Brain microvascular endothelial cell (primary cell): ENCODE measurements at places on chromosomes 7 and 10.
A peak's percentile ranks its signal among the peaks of the same experiment; 100 is the strongest.

DNA sequence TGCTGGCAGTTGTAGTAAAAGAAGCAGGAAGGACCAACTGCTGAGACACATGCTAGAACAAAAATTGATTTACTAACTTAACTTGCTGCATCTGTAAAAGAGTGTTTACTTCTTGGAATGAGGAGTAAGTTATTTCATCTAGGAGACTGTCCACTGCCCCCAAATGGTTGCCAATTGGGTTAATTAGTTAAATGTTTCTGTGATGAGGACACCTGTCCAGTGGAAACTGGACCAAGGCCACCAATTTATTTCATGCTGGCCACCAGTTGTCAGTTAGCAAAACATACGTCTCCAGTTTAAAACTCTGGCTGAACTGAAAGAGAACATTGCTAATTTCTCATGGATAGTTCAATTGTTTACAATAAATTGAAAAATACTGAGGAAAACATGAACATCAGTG lies 191.7 kb downstream of the PPP1R9A start:
- no peak for DNase-seq

DNA sequence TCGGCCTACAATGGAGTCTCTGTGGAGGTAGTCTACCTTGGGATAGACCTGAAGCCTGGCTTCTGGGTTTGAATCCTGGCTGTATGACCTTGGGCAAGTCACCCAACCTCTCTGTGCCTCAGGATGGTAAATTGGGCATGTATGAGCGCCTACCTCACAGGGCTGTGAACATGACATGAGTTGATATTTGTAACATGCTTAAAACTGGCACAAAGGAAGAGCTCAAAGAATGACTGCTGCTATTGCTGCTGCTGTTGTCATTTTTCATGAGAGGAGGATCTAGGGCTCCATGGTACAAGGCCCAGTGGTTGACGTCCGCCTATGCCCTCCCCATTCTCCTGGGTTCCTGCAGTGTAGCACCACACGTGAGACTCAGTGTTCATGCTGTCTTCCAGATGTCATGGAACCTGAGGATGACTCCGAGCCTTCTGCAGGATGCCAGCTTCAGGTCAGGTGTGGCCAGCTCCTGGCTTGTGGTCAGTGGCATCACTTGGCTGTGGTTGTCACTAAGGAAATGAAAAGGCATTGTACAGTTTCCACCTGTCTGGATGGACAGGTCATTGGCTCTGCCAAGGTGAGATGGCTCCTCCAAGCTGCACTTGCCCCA lies 95.0 kb downstream of the WDFY4 start:
- DNase-seq = no peak

DNA sequence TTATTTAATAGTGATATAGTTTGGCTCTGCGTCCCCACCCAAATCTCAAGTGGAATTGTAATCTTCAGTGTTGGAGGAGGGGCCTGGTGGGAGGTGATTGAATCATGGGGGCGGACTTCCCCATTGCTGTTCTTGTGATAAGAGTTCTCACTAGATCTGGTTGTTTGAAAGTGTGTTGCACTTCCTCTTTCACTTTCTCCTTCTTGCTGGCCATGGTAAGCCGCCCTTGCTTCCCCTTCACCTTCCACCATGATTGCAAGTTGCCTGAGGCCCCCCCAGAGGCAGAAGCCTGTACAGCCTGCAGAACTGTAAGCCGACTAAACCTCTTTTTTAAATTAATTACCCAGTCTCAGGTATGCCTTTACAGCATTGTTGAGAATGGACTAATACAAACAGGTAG lies 101.4 kb downstream of the MTPAP start:
- no peak for DNase-seq

- DNase-seq = no peak
These were observed 21.1 kb downstream of the NCAPG2 start for GRCh38 chr7:158683541-158683940.

GRCh38 chr10:86266446-86267242 lies 100.0 kb downstream of the GRID1 start:
- DNase-seq = no peak

DNA sequence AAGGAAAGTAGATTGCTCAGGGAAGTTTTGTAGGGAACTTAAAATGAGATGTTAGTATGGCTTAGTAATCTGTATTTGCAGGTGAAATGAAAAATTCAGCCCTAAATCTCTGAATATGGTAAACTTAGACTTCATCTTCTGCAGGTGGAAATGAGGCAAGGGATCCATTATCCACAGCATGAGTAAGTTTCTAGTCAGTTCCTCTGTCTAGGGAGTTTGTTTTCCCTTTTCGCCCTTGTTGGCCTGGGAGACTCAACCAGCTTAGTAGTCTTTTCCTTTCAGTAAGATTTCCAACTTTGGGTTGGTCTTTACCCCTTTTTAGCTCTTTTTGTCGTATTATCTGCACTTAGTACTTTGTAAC lies 65.6 kb downstream of the ZEB1 start:
- DNase-seq = no peak

GRCh38 chr10:86269332-86269731 lies 97.3 kb downstream of the GRID1 start:
- DNase-seq = no peak

GRCh38 chr10:100827819-100828737 lies 82.7 kb downstream of the PAX2 start:
- DNase-seq = no peak

DNA sequence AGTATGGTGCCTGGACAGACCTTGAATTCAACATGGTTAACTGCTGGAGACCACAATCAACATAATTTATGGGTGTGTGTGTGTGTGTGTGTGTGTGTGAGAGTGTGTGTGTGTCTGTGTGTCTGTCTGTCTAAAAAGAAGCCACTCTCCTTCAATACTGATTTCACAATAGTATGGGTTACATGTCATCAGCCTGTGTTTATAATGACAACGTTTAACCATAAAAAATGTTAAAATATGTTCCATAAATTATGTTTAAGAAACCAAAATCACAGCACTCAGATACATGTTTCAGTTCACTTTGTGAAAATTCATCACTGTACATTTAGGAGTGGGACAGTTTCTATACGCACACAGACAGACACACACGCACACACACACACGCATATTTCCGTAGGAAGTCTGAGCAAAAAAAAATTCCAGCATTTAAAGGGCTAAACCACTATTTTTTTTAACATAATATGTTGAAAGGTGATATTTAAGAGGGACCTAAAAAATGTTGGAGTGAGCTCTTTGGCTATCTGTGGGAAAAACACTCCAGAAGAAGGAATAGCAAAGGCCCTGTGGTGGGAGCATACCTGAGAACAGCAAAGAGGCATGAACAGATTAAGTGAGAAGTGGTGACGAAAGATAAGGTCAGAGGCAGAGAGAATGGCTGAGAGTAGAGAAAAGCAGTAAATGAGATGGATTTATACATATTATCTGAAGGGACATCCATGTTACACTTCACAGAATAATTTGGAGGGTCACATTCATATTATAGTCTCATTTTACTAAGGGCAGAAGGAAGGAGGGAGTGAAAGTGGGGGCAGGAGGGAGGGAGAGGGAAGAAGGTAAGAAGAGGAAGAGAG lies 10.9 kb downstream of the PDZD8 start:
- no peak for DNase-seq

DNA sequence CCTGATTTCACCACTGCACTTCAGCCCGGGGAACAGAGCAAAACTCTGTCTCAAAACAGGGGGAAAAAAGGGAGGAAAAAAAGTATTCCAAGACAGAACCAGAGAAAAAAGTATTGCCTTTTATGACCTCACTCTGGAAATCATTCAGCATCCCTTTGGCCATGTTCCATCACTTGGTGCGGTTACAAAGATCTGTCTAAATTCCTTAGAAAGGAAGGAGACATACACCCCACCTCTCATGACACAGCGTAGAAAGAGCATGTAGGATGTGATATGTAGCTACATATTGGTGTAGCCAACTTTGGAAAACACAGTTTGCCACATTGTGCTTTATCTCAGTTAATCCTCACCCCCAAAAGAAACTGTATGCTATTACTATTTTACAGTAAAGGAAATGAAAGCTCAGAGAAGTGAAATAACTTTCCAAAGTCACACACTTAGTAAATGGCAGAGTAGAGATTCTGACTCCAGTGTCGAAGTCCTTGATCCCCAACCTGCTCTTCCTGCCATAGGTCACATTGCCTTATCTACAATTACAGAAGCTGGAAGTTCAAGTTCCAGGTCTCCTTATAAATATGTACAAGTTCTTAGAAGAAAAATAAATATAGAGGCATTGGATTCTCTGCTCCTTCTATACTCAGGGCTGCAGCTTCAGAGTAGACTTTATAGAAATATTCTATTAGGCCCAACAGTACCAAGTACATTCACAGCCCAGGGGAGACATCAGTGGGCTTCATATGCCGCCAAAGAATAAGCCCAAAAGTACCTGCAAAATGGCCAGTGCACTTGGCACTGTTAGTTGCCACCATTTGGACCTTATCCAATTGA lies 91.6 kb upstream of the KMT2E start:
- DNase-seq = peak; percentile 36

DNA sequence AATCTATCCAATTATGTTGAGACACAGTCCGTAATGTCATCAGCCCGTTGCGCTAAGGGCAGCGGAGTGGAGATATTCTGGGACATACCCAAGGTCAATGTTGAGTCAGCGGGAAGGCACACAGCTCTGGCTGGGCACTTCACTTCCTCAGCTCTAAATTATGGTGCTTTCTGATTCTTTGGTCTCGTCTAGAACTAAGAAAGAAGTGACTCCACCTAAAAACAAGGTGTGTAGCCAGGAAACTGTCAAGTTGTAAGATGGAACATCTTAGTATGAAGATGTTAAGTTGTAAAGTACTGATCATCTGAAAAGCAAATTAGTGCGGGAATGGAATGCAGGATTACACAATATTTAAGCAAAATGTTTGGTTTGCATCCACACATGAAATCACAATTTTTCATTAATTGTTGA lies 43.1 kb downstream of the BAIAP2L1 start:
- peak; percentile 49 for DNase-seq

GRCh38 chr10:114386452-114386851 lies 17.9 kb downstream of the AFAP1L2 start:
- no peak for DNase-seq

GRCh38 chr10:77983384-77984341 lies 45.7 kb downstream of the POLR3A start:
- peak; percentile 18 for DNase-seq

- peak; percentile 85 for DNase-seq
These were observed 5.0 kb upstream of the TNRC18 start for GRCh38 chr7:5428478-5429252.

DNA sequence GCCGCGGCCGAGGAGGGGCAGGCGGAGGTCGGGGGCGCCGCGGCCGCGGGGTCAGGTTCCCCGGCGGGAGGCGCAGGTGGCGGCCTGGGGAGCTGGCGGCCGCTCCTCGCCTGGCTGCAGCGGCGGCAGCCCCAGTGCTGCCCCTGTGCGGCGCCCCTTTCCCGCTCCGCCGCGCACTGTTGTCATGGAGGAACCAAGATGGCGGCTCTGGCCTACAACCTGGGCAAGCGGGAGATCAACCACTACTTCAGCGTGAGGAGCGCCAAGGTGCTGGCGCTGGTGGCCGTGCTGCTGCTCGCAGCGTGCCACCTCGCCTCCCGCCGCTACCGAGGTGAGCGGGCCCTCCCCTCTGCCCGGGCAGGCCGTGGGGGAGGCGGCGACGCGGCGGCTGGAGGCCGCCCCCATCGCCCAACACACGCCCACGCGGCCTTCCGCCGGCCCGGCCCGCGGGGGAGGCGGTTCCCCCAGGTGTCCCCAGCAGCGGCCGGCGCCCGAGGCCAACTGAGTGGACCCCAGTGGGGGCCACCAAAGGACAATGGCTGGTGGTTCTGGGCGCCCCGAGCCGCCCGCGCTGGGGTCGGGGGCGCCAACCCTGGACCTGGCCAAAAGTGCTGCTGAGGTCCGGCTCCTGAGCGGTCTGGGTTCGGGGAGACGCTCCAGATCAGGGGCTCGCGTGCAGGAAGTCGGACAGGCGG lies 425 bp downstream of the CASD1 start:
- peak; percentile 38 for DNase-seq

DNA sequence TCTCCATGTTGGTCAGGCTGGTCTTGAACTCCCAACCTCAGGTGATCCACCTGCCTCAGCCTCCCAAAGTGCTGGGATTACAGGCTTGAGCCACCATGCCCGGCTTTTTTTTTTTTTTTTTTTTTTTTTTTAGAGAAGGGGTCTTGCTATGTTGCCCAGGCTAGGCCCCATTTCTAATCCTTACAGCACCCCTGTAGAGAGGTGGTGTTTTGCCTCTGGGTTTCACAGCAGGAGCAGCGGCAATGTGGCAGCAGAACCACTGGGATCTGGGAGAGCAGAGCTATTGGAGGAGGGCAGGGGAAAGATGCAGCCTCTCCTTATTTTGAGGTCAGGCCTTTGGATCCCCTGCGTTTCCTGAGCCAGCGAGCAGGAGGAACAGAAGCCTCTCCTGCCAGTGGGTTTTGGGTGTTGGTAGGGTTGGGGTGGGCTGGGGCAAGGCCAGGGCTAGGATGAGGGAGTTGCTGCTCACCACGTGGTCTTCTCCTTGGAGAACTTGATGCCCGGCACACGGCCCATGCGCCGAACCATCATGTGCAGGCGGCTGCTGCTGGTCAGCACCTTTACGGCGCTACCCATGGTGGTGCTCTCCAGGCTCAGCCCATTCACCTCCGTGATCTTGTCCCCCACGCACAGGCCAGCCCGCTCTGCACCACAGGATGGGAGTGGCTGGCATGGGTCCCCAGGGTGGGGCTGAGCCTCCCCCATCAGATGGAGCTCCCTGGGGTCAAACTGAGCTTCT lies 7.8 kb downstream of the PDZD7 start:
- no peak for DNase-seq

GRCh38 chr10:61964059-61964709 lies 62.7 kb downstream of the ARID5B start:
- no peak for DNase-seq

GRCh38 chr10:31646519-31646918 lies 282.1 kb downstream of the ARHGAP12 start:
- no peak for DNase-seq

GRCh38 chr7:24912874-24913514 lies 67.0 kb downstream of the OSBPL3 start:
- no peak for DNase-seq

- DNase-seq = no peak
These were observed 286.4 kb downstream of the C7orf25 start for GRCh38 chr7:42625421-42625820.

- no peak for DNase-seq
These were observed 60.2 kb downstream of the FIGNL1 start for GRCh38 chr7:50389961-50390360.
